D721Med (cell line): ENCODE measurements at places on chromosomes 4 and X.

- no peak for DNase-seq
Observed at GRCh38 chr4:48904101-48904500, 2.5 kb downstream of the OCIAD2 start.

DNA sequence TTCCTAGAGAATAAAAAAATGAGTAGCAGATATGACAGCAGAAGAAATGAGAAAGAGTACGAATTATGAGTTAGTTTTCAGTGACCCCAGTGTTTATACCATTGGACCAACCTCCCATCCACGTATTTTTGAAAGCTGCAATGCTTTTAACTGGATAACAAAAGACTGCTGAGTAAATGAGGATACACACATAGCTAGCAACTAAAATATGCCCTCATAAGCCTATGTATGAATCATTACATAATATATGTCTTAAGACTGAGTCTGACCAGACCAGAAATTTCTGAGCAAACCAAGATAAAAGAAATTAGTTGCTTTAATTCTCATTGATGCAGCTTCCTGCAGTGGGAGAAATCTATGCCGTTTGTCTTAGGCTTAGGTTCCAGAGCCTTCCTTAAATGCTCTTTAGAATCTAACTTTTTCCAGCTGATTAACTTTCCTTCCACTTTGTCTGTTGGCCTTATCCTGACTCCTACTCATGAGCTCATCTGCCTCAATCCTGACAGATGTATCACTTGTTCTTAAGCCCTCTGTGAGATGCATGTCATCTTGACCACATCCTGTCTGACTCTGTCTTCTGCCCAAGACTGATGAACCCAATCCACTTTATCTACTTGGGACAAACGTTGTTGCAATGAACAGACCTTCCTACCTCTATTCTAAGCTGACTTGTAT, 301.4 kb upstream of the AADAT start:
- no peak for DNase-seq

DNA sequence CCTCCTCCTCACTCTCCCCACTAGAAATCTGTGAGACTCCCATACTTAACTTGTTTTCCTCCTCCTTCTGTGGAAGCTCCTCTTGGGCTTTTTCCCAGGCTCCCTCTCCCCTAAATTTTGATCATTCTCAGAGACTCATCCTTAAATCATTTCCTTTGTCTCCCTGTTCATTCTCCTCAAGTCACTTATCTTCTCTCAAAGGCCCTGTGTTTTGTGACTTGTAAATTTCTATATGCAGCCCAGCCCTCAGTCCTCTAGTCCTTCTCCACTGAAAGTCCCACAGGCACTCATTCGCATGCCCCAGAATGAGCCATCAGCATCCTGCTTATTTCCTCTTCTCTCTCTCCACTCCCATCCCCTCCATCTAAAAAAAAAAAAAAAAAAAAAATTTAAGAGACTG, 171.8 kb downstream of the SOWAHB start:
- no peak for DNase-seq

GRCh38 chrX:125378205-125378604, 58.5 kb downstream of the TEX13C start:
- DNase-seq, result no peak

GRCh38 chr4:85474818-85475630, at the start of gene ARHGAP24:
ARHGAP24 (plus strand) TSS chr4:85475150.
- DNase-seq, result no peak

DNA sequence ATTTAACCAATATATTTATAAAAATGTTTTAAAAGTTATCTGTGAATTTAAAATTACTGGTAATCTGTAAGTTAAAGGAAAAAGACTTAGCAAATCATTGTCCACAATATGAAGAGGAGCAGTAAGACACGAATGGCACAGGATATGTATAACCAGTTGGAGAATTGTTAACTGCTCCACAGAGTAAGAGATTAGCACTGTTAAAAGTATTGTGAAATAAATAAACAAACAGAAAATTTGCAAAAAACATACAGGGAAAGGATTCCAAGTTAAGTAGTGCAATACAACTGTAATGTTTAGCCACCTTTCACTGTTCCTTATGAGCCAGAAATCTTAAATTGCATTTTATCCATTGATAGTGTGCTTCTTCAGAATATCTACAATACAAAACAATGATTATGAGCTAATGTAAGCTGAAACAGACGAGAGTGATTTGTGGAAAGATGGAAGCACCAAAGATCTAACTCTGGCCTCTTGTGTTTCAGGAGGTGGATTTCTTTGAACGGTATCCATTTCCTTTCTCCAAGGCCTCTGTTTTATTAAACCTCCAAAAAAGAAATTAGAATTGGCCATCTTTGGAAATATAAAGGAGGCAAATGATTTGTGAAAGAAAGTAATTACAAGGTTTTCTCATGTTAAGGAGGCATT, 188.4 kb downstream of the UNC5C start:
- no peak for DNase-seq

DNA sequence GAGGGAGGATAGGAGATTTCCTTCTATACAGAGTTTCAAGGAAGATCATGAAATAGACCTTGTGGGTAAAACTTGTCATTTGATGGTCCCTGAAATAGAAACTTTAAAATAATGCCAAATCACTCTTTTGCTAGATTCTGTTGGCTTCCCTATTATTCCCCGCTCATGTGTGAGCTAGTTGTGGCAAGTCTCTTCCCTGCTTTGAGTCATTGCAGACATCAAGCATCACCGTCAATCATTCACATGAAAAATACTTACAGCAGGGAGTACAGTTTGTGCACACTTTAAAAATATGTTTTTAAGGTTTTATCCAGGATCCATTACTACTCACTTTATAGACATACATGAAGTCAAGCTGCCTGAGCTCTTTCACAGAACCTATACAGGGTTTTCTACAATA, 35.2 kb upstream of the INPP4B start:
- no peak for DNase-seq
